Central memory CD4-positive, alpha-beta T cell (primary cell): ENCODE measurements at places on chromosomes 16 and 17.

GRCh38 chr17:64938925-64939474, 19.7 kb upstream of the LRRC37A3 start:
- DNase-seq, result no peak

- no peak for DNase-seq
Observed at GRCh38 chr16:1884155-1884760, 12.3 kb upstream of the MEIOB start.

DNA sequence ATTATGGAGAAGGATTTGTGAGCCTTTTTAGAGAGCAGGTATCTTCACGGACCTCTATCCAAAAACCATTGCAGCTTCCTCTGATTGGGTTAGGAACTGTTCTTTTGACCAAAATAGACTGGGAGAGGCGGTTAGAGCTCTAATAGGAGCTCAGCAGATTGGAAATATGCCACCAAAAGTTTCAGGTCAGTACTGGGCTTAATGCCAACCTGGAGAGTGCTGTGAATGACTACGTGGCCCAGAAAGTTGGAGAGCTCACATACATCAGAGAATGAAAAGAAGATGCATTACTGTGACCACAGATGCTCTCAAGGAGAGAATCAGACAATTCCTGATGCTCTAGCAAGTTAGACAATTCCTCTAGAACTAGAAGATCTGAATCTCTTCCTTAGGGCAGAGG, 86.5 kb downstream of the ABCA8 start:
- DNase-seq, result no peak

GRCh38 chr17:72175263-72175662, 54.4 kb downstream of the SOX9 start:
- no peak for DNase-seq
